ENCODE measurements at places on chromosomes 7 and 10.

- no peak for DNase-seq
Measured at GRCh38 chr7:1290679-1291356, 58.1 kb downstream of the UNCX start.

GRCh38 chr10:72335394-72336258, 19.1 kb downstream of the DNAJB12 start:
- peak; percentile 61 for DNase-seq

- no peak for DNase-seq
Measured at GRCh38 chr7:5824297-5824610, 42.8 kb upstream of the RNF216 start.

DNA sequence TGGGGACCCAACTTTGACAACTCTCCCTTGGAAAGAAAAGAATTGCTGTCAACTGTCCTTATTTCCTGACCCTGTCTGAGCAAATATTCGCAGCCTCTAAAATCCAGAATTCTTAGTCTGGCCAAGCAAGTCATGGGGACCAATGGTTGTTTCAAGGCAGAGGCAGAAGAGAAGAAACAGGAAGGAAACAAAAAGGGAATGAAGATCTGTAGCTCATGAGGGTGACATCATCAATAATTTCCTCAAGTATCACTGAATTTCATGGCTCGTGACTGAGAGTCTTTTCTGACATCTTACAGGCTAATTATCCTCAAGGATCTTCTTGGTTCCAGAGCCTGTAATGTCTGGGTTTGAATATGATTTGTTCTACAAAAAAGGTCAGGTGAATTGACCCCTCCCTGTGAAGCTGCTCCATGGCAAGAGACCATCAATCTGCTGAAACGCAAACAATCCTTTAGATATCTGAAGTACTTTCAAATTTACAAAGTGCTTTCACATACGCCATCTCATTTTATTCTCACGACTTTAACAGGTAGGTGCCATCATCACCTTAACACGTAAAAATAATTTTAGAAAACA, 5.8 kb downstream of the CDK6 start:
- DNase-seq: peak; percentile 81

DNA sequence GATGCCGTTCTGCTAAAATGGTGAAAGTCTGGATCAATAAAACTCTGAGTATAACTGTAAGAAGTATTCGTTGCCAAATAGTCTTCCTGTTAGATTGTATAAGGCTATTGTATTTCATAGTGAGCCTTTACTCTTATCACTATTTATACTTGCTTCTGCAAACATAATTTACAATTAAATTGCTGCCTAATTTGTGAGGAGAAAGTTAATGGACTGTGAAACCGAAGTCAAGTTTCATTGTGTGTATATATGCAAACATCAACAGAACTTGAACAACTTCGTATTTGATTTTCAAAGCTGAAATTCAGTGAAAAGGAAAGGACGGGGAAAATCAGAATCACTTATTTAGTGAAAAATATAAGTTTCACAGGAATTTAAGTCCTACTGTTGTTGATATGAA, 135.9 kb upstream of the CCDC6 start:
- no peak for DNase-seq

DNA sequence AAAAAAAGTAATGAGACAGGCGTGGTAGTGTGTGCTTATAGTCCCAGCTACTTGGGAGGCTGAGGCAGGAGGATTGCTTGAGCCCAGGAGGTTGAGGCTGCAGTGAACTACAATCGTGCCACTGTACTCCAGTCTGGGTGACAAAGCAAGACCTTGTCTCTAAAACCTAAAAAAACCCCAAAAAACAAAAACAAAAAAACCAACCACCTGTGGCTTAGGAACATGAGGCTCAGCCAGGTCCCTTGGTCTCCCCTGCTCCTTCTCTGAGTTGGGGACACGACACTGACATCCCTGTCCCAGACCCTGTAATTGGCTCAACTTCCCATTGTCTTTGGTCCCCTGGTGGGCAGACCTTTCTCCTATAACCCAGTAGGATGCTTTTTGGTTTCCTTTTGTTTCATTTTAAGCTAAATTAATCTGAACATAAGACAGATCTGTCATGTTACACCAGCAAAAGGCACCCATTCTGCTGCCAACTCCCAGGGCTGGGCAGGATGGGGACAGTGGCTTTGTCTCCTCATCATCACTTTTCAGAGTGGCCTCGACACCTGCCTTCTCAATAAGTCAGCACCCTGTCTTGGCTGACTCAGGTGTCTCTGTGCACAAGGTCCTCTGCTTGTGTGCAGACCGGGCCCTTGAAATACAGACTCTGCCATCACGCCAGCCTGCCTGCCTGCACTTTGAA, 74.4 kb downstream of the MYL10 start:
- DNase-seq: no peak

GRCh38 chr10:95605163-95605562, 44.0 kb upstream of the SORBS1 start:
- DNase-seq: no peak

GRCh38 chr7:137266764-137267163, 76.8 kb downstream of the PTN start:
- no peak for DNase-seq

DNA sequence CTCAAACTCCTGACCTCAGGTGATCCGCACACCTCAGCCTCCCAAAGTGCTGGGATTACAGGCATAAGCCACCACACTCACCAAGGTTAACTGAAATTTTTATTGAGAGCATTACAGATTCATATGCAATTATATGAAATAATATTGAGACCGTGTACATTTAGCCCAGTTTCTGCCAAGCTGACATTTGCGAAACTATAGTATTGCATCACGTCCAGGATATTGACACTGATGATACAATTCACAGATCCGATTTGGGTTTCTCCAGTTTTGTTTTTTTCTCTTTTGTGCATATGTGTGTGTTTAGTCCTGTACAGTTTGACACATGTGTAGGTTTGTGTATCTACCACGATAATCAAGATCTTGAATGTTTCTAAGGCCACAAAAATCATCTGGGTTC, 627.9 kb upstream of the FOXK1 start:
- no peak for DNase-seq

DNA sequence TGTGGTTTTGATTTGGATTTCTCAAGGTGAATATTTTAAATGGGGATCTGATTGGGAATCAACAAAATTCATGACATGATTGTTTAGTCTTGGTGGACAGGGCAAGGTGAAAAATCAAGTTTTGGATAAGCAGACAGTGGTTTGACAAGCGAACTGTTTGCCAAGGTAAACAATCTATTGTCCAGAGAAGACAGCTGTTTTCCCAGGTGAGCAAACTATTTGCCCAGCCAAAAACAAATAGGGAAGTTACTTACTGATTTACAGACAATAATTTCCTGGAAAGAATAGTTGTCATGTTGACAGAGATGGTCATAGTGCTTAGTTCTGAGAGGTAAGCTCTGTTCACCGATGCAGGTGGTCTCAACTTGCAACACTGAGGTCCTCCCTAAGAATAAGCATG, 94.0 kb upstream of the STEAP1B start:
- no peak for DNase-seq

GRCh38 chr7:155590215-155591018, 44.1 kb upstream of the CNPY1 start:
- peak; percentile 95 for DNase-seq

GRCh38 chr7:80999100-80999499, 80.2 kb upstream of the SEMA3C start:
- no peak for DNase-seq

DNA sequence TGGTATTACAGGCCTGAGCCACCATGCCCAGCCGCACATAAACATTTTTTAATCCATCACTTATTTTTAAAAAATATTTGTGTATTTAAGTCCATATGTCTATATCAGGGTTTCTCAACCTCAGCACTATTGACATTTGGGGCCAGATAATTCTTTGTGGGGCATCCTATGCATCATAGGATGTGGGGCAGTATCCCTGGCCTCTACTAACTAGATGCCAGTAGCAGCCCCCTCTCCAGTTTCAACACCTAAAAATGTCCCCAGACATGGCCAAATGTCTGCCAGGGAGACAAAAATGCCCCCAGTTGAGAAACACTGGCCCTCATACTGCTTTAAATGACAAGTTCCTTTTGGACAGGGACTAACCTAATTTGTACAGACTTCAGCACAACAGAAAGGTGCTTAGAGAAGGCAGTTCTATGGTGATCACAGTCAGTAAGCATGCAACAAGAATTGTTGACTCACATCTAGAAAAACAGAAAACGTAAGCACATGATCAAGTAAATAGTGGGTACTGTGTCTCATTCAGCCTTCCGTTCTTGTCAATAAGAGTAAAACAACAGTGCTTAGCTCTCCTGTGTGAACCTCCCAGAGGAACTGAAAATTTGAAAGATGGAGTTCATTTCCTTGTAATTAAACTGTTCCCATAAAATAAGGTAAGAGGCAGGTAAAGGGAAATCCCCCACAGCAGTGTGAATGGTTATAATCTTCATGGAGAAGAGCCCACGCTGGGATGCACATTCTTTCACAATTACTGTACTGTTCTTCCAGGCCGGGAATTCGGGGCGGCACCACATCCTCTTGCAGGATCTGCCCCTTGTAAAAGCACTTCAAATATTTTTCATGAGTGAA, 17.3 kb upstream of the ADRB1 start:
- DNase-seq: no peak

- no peak for DNase-seq
Measured at GRCh38 chr7:101861218-101861775, 43.9 kb downstream of the CUX1 start.

GRCh38 chr10:110834629-110835301, 37.0 kb upstream of the PDCD4 start:
- DNase-seq: no peak

GRCh38 chr10:86795353-86795752, 38.9 kb downstream of the BMPR1A start:
- no peak for DNase-seq

GRCh38 chr7:101302641-101303101, 18.9 kb downstream of the IFT22 start:
- DNase-seq: no peak

GRCh38 chr10:17443707-17444387, 10.5 kb downstream of the ST8SIA6 start:
- peak; percentile 20 for DNase-seq

- DNase-seq: no peak
Measured at GRCh38 chr10:88958721-88959120, 6.1 kb upstream of the ACTA2 start.

- DNase-seq: no peak
Measured at GRCh38 chr10:129280908-129281586, 186.0 kb upstream of the MGMT start.

DNA sequence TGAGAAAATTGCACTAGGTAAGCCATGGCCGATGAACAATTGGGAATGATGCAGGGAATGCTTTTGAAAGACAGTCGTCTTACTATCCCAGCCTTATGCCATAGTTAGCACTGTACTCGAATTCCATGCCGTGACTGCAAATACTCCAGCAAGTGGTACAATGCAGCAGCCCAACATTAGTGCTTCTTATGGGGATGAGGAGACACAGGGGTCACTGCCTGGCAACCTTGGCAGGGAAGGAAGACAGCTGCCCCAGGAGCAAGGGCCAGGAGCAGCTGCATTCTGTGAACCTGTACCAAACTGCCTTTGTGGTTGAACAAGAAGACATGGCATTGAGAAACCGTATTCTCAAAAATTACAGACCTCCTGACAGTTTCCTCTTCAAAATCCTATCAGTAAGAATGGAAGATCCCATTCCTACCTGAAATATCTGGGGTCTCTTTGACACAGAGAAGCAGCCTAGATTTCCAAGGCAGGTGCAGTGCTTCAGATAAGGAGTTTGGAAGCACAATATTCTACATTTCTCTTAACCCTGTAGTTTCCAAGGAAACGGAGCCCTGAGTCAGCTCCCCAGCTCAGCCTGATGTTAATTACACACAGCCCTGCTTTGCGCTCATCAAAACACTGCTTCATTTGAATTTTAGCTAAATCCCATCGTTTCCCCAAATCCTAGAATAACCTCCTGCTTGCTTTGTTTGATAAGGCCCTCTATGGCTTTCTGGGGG, 49.0 kb upstream of the FRMD4A start:
- no peak for DNase-seq
